ENCODE measurements at places on chromosomes 4 and X.

DNA sequence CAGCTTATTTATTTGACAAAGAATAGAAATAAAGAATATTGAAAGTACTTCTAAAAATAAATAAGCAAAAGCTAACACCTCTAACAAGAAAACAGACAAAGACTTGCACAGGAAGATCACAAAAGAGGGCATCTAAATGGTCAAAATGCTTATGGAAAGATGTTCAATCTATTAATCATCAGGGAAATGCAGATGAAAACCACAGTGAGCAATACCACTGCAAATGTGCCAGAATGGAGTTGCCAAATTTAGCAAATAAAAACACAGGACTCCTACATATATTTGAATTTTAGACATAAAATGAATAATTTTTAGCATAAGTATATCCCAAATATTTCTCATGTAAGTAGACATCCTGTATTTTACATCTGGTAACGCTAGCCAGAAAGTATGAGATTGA, 56.1 kb upstream of the HPGD start:
- no peak for DNase-seq

DNA sequence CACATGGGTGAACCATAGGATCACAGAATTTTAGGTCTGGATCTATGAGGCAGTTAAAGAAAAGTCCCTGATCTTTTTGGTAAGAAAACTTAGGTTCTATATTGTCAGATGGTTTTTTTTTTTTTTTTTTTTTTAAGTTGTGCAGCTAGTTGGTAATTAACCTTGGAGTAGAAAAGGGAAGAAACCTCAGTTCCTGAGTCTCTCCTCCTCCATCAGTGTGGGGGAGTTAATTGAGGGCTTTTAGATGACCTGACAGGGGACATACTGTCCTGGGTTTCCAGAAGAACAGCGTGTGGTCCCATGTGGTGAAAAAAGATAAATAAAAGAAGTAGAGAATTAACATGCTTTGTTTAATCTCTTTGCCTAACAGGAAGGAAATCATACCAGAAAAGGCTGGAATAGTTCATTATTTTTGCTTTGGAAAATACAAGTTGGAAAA, 123.7 kb downstream of the ARHGAP10 start:
- DNase-seq, result no peak

- DNase-seq, result no peak
These were observed 6.2 kb upstream of the CXCL5 start for GRCh38 chr4:74004668-74005067.

DNA sequence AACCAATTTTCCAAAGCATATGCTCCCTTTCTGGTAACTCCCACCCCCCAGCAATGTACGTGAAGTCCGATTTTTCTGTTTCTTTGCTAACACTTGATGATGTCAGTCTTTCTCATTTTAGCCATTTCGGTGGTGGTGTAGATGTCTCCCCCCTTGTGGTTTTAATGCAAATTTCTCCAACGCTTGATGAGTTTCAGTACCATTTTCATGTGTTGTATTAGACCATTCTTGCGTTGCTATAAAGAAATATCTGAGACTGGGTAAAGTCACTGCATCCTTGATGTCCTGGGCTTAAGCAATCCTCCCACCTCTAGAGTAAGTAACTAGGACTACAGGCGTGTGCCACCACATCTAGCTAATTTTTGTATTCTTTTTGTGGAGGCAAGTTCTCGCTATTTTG, 148.4 kb upstream of the VCX3A start:
- no peak for DNase-seq

DNA sequence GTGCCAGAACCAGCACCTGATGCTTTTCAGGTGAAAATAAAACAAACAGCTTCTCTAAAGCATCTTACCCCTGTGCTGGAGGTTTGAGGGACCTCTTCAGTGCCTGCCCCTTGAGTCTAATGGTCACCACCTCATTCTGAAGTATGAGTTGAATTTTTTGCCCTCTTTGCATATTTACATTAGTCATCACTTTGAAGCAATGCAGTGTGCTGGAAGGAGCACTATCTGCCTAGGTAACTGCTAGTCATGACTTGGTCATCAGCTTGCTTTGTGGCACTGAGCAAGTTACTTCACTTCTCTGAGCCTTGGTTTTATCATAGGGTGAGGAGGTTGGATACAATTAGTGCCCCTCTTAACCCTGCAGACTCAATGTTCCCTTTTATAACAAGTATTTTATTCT, 44.9 kb downstream of the SPATA18 start:
- DNase-seq, result no peak

- DNase-seq, result no peak
These were observed 50.2 kb upstream of the CXCL8 start for GRCh38 chr4:73690051-73690738.

DNA sequence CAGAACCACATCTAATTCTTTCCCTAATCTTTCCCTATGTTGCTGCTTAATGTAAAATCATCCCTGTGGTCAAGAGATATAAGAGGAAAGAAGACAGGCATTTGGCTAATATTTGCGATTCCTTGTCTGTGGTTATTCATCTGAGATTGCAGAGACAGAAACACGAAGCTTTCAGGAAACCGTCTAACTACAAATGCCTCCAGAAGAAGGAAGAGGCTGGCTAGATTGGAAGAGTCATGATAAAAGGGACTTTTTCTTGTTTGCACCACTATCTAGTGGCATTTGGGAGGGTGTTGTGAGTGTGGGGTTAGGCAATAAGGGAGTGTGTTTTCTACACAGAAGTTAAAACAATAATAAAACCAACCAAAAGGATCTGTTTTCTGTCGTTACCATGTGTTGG, 43.9 kb downstream of the TMEM154 start:
- DNase-seq, result no peak

DNA sequence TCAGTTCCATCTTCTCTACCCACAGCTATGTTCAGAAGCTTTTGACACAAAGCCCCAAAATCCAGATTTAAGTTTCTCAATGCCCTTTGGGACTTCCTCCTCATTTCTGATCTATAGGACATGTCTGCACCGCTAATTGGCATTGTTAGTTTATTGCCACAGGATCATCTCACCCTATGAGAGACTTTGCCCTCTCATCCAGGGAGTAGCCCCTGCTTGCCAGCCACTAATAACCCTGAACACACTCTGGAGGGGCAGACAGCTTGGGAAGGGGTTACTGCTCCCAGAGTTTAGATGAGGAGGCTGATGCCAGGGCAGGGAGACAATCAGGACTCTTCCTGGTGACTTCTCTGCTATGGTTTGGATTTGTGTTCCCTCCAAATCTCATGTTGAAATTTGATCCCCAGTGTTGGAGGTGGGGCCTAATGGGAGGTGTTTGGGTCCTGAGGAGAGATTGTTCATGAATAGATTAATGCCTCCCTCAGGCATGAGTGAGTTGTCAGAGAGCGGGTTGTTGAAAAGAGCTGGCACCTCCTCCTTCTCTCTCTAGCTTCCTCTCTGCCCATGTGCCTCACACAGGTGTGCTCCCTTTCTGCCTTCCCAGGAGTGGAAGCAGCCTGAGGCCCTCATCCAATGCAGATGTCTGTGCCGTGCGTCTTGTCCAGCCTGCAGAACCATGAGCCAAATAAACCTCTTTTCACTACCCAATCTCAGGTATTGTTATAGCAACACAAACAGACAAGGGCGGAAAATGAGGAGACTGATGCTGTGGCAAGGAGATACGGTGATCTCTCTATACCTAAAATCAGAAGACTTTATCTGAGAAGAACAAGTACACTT, 3.6 kb upstream of the SCARB2 start:
- DNase-seq, result no peak

GRCh38 chrX:41779941-41780340, 56.0 kb downstream of the GPR82 start:
- DNase-seq, result no peak

GRCh38 chrX:123422875-123423274, 238.8 kb downstream of the GRIA3 start:
- no peak for DNase-seq

- no peak for DNase-seq
These were observed 524.2 kb downstream of the IQCM start for GRCh38 chr4:149291463-149291862.

DNA sequence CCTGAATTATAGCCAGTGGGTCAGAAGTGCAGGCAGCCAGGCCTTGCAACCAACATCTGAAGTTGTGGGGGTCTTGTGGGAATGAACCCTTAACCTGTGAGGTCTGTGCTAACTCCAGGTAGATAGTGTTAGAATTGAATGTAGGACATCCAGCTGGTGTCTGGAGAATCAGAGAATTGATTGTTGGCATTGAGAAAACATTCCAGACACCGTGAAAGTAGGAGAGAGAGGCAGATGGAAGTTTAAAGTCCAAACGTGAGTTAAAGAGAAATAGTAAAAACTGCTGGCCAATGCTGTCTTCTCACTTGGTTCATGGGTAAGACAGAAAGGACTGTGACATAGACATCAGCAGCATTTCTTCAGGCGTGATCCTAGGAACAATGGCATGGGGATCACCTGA, 27.7 kb downstream of the CASP3 start:
- no peak for DNase-seq

- peak; percentile 27 for DNase-seq
These were observed 222 bp downstream of the SMAD1 start for GRCh38 chr4:145481942-145482208.

- DNase-seq, result no peak
These were observed 10.0 kb downstream of the TNIP3 start for GRCh38 chr4:121154103-121154515.

DNA sequence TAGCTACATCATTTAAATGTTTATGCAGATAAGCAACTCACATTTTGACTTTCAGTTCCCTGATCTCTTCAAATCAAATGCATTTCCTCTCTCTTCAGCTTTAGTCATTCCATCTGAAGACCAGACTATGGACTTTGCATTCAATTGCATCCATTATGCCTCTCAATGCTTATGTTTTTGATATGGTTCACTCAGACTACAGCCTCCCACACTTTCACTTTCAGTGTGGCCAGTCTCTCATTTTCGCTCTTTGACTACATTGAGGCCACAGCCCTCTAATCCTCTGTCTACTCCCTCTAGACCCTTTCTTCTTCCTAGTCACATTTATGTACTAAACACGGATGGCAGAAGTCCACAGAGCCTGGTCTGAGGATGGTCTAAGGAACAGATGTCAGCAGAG, 24.5 kb upstream of the VEGFC start:
- DNase-seq, result no peak

DNA sequence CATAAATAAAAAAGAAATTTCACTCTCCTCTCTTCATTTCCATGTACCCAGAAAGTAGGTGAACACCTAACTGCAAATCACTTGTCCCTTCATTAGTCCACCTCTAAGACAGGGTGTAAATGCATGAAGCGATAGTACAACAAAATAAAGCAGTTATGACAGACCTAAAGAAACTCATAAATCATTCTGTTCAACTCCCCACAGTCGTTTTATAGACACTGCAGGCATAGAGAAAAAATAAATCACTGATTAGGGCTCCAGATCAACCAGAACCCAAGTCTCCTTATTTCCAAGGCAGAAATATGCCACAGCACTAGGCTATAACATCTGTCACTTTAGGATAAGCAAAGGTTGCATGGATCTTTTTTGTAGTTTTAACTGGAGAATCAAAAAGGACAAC, 3.0 kb downstream of the RASGEF1B start:
- no peak for DNase-seq

DNA sequence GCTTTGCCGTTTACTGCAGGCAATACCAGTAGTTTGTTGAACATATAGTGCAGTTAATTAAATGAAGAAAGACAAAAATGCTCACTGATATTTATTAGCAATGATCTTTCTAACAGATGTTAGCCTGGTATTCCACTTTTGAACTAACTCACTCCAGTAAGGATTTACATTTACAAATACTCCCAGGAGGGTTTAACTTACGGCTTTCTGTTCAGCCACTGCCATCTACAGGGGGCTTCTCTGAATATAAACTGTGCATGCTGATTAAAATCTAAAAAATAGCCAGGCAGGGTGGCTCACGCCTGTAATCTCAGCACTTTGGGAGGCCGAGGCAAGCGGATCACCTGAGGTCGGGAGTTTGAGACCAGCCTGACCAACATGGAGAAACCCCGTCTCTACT, 2.2 kb upstream of the SRD5A3 start:
- no peak for DNase-seq

GRCh38 chrX:37677243-37677642, 8.3 kb upstream of the XK start:
- DNase-seq, result no peak

- DNase-seq, result peak; percentile 48
These were observed 14.5 kb upstream of the FGG start for GRCh38 chr4:154626793-154627484.

DNA sequence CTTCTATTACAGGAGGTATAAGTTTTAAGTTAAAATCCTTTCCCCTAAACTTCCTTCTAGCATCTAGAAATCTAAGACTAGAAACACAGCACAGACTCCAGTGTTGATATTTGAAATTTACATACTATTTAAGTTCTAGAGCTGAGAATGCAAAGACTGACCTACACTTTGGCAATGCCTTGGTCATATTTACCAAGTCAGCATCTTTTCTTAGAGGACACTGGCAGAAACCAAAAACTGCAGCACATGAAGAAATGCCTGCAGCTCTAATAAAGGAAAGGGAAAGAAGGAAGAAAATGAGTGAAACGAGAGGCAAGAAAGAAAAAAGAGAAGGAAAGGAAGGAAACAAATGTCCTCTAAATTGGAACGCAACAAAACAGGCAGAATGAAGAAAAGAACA, 443.7 kb upstream of the RASGEF1B start:
- DNase-seq, result no peak

GRCh38 chr4:3232001-3232400, 17.0 kb upstream of the MSANTD1 start:
- no peak for DNase-seq

DNA sequence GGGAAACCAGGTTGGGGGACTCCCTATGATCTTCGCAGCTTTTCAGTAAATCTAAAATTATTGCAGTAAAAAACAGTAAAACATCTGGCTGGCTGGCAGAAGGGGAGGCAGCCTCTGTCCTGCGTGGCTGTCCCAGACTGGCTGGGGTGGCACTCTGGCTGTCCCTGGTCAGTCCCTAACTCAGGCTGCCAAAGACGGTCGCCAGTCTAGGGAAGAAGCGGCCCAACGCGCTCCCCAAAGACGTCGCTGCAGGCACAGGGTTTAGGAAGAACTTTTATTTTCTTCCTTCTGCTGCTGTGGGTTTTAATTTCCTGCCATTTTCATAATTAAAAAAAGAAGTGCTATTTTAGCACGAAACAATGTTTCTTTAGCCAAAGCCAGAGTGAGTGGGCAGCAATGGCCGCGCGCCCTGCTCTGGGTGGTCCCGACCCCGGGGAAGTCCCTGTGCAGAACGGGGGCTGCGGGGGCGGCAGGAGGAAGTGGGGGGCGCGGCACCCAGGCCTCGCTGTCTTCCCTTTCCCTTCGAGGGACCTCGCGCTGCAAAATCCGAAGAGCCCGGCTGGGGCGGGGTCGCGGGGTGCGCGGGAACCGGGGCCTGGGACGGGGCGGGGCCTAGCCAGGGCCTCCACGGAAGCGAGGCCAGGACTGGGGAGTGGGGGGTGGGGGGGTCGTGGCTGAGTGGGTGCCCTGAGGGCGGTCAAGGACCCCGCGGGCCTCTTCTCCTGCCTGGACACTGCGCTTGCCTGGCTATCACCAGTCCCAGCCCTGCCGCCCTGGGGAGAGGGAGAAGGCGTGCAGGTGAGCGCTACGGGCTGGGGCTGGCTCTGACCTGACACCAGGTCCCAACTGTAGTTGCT, 6.3 kb upstream of the LETM1 start:
- DNase-seq, result peak; percentile 23

DNA sequence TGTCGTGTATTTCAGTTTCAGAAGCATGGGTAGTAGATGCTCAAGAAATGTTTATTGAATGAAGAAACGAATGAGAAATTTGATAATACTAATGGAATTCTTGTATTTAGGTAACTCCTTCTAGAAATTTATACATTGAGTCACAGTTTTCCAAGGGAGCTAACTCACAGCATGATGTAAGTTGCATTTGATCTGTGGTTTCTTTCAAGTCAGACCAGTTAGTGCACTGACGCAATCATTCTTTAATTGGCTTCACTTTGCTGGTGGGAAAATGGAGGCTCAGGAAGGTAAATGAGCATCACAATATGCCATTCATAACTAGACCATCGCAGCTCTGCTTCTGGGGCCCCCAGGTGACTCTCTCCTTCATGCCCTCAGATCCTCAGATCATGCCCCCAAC, 17.3 kb upstream of the CWH43 start:
- DNase-seq, result no peak

Measured in stimulated activated CD4-positive, alpha-beta T cell treated with anti-CD3 and anti-CD28 coated beads, Interleukin-12 subunit alpha, Interleukin-12 subunit beta, amount 100 ng/mL, for 4 hours (primary cell).